ENCODE measurements at places on chromosomes 2 and 18.
A peak's percentile ranks its signal among the peaks of the same experiment; 100 is the strongest.

DNA sequence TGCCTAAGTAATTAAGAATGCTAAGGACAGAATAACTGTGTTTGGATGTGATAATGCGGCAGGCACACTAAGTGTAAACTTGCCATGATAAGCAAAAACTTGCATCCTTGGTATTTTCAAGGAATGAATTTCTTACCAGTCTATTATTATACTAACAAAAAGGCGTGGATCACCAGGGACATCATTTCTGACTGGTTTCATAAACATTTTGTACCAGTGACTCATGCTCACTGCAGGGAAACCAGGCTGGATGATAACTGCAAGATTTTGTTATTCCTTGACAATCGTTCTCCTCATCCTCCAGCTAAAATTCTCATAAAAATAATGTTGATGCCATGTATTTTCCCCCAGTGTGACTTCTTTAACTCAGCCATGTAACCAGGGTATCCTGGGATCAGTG is 289.5 kb downstream of the CDCA7 start:
- DNase-seq = peak; percentile 61

DNA sequence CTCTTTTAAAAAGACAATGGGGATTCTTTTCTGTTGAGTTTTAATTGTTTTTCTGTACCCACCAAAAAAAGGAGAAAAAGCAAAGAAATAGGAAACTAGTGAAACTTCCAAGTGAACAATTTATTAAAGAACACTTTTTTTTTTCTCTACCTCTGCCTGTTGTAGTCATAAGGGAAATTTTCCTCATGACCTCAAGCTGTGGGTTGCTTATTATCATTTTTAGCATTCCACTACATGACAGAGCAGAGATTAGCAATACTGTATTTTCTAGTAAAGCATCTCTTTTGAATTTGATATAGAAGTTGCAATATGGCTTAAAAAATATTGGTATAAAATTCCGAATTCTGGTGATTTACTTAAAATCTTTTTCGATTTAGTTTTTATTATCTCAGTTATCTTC is 87.9 kb upstream of the LRRTM1 start:
- no peak for DNase-seq

GRCh38 chr18:65737471-65737955 is 13.3 kb upstream of the CDH7 start:
- DNase-seq = no peak

DNA sequence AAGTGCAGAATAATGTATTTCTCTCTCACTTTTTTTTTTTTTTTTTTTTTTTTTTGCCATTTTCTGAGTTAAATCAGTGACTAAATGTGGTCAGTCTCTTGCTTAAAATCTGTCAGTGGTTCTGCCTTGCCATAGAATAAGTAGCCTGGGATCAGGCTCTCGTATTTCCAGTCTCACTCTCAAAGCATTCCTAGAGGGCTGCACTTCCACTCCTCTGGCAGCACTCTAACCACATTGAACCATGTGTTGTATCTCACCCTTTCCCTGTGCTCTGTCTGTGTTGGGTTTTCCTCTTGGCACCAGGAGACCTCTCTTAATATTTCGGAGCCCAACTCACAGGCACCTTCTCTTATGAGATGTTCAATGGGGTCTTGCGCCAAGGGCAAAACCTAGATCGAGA is 304.4 kb downstream of the CTNNA2 start:
- no peak for DNase-seq

GRCh38 chr18:79816981-79817606 is 19.4 kb downstream of the KCNG2 start:
- no peak for DNase-seq

DNA sequence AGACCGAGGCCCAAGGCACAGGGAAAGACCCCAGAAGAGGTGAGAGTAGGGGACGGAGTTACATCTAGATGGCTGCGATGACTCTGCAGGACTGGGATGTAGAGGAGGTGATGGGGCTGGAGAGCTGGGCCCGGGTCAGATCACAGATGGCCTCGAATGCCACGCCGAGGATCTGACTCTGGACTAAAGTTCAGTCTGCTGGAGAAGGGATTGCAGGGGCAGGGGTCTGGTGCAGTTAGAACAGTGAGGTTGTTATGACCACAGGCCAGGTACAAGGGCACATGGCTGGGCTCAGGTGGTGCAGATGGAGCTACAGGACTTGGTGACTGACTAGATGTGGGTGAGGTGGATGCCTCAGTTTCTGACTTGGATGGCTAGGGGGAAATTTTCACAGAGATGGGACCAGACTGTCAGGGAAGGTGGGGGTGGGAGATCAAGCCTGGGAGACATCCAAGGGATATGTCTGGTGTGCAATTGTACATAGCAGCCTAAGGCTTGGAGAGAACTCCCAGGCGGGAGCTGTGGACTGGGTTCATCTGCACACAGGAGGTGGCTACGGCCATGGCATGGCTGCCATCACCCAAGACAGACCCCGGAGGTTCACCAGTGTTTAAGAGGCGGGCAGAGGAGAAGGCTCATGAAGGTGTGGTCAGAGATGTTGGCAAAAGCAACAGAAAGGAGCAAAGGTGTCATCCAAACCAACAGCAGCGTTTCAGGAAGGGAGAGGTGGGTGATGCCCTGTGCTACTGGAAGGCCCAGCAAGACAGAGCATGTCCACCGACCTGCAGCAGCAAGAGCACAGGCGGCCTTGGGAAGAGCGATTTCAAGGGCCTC is 66.9 kb downstream of the CIB4 start:
- DNase-seq = no peak

DNA sequence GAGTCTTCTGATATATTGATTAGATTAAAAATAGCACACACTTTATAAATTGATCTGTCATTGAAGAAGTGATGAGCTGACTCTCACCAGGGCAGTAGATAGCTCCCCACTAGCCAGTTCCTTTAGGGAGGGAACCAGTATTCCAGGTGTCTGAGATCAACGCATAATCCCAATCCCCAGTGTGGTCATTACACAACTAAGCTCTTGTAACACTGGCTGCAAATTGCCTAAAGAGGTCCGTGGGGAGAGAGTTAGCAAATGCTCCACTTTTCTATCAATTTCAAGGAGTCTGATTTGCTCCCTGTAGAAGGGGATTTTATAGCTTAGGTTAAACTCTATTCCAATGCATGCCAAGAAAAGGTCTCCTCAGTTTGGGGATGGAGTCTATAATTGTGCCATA is 7.7 kb downstream of the SLC14A1 start:
- no peak for DNase-seq

- no peak for DNase-seq
Measured at GRCh38 chr2:105416156-105416555, 17.3 kb upstream of the FHL2 start.

- no peak for DNase-seq
Measured at GRCh38 chr2:85987266-85988174, 98.7 kb upstream of the ST3GAL5 start.

DNA sequence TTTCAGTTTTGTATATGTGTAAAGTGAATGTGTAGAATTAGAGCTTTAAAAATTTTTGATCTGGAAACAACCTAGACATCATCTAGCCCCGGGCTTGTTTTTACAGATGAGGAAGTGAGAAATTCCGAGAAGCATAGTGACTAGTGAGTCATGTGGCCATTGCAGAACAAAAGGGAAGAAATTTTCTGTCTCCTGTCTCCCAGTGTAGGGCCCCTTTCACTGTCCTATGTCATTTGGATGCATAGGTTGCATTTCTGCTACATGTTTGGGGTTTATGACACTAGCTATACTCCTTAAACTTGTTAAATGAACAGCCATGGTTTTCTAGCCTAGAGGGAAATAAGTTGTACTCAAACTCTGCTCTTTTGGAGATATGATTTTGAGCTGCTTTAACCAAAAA is 84.6 kb downstream of the PLCL1 start:
- DNase-seq = no peak

GRCh38 chr2:230216489-230216888 is 3.3 kb downstream of the SP110 start:
- no peak for DNase-seq

DNA sequence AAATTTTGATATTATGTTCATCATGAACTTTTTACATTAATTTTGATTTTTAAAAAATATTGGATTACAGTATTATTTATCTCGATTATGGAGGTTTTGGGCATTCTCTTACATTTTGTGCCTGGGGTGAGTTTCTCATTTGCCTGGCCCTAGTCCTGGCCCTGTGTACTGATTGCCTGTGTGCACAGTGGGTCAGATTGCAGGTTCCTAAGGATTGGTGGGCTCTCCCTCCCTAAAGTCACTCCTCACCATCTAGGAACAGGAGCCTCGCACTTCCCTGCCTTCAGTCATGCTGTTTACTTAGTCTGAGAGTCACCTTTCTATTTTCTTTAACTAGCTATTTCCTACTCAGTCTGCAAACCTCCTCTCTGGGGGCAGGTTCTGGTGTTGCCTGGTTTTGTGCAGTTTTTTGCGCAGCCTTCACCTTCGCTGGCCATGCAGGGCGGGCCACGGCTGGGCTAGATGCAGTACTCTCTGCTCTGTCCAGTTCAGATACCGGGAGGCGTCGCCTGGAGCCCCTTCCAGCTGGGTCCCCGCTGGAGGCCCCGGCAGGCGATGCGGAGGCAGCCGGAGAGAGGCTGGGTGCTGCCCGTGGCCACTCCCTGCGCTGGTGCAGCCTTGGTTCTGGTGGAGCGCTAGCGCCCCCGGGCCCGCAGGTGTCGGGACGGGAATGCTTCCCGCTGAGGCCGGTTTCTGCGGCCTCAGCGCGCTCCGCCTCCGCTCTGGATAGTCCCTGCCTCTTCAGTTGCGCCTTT is 23.3 kb upstream of the MC5R start:
- no peak for DNase-seq

GRCh38 chr2:18883616-18884456 is 294.5 kb upstream of the NT5C1B start:
- DNase-seq = peak; percentile 19

- DNase-seq = peak; percentile 65
Measured at GRCh38 chr18:12443551-12443950, 35.8 kb downstream of the PRELID3A start.

- DNase-seq = no peak
Measured at GRCh38 chr2:233413046-233413445, 58.8 kb downstream of the DGKD start.

- DNase-seq = no peak
Measured at GRCh38 chr2:35503738-35504199, 851.8 kb upstream of the CRIM1 start.

- DNase-seq = no peak
Measured at GRCh38 chr2:148521181-148521580, 123.4 kb upstream of the EPC2 start.

DNA sequence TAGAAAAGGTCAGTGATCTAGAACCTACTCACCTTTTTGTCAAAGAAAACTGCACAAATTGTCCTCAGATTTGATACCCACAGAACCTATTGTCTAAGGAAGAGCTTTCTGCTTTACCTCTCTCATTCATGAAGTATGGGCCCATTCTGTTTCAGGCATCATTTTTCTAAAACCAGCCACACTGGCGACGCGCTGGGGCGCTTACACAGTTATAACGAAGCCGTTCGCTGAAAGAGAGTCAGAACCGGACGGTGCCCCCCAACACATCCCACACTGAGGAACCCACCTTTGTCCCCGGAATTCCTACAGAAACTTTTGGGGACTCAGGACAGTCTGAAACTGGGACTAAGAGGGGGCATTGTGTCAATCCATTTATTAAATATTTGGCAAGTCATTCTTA is 206.3 kb upstream of the HAAO start:
- DNase-seq = no peak

DNA sequence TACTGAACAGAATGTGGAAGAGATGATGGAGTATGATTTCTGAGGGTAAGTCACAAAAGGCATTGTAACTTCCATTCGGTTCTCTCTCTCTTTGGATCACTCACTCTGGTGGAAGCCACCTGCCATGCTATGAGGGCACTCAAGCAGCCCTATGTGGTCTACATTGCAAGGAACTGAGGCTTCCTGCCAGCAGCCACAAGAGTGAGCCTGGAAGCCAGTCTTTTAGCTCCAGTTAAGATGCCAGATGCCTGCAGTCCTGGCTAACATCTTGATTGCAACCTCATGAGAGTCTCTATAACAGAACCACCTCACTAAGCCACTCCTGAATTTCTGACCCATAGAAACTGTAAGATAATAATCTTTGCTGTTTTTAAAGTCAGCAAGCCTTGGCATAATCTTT is 935.7 kb downstream of the LRP1B start:
- DNase-seq = no peak

- DNase-seq = no peak
Measured at GRCh38 chr2:43020296-43020695, 206.1 kb downstream of the ZFP36L2 start.

DNA sequence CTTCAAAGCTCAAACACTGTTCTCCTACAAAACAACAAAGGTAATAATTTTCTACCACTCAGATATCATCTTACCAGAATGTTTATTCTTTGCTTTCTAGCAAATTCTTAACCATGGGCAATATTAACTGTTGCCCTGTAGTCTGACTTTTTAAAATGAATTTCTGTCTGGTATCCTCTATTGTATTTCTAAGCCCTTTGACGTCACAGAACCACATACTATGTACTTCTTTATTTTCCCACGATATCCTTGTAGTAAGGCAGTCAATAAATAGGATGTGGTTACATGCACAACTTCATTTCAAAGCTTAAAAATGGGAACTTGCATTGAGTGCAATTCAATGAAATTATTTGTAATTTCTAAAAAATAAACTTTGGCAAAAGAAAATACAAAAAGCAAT is 58.7 kb downstream of the THADA start:
- no peak for DNase-seq

DNA sequence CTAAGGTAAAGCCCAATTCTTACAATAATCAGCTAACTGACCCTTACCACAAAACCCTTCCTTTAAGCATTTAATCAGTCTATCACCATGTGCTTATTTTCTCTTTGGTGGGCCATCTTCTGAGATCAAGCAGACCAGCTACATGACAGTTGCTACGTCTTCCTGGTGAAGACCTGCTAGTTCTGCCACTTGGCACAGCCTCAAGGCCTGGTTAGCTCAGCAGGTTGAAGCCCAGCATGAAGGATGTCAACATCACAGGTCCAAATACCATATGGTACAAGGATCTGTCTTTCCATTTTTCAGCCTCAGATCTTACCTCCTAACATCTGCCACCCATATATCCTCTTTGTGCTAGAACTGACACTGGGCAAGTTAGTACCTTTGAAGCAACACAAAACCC is 636.9 kb downstream of the LRP1B start:
- no peak for DNase-seq

DNA sequence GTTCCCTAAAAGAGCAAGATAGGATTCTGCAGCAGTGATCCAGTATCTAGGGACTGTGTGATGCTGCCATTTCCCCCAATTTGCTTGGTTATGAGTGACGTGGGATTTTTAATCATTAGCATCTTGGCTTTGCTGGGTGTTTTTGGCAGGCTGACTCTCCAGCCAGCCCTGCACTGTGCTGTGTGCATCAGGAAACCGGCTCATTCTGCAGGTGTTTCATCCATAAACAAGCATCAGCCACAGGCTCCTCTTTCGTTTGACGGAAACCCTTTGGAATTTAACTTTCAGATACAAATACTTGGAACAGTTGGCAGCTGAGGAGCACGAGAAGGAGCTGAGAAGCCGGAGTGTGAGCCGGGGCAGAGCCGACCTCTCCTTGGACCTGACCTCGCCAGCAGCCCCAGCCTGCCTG is 135.9 kb downstream of the TPGS2 start:
- no peak for DNase-seq

- DNase-seq = no peak
Measured at GRCh38 chr18:27994571-27994970, 182.4 kb downstream of the CDH2 start.

- no peak for DNase-seq
Measured at GRCh38 chr2:16645088-16645487, 20.5 kb downstream of the CYRIA start.

- no peak for DNase-seq
Measured at GRCh38 chr18:57950542-57950941, 93.5 kb upstream of the NEDD4L start.

GRCh38 chr18:11760498-11761167 is 71.6 kb downstream of the GNAL start:
- no peak for DNase-seq

- no peak for DNase-seq
Measured at GRCh38 chr2:240981871-240982800, 16.3 kb upstream of the SNED1 start.

Data from stromal cell of bone marrow (primary cell).